ENCODE measurements at places on chromosomes 2 and 18.

DNA sequence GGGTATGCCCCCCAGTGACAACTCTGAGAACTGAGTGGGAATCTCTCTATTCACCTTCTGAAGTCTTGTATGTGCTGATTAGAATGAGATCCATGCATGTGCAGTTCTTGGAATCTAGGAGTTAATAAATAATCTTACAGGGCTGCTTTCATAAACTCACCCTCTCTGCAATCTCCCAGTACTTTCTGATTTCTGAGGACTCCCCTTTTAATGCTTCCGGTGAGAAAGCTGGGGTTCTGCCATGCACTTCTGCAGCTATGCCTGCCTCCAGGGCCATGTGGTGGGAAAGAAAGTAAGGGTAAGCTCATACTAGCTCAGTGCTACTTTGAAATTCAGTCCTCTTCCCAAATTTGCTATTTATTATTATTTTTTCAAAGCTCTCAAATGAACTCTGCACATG is 432.9 kb downstream of the MTX2 start:
- peak; percentile 24 for DNase-seq

DNA sequence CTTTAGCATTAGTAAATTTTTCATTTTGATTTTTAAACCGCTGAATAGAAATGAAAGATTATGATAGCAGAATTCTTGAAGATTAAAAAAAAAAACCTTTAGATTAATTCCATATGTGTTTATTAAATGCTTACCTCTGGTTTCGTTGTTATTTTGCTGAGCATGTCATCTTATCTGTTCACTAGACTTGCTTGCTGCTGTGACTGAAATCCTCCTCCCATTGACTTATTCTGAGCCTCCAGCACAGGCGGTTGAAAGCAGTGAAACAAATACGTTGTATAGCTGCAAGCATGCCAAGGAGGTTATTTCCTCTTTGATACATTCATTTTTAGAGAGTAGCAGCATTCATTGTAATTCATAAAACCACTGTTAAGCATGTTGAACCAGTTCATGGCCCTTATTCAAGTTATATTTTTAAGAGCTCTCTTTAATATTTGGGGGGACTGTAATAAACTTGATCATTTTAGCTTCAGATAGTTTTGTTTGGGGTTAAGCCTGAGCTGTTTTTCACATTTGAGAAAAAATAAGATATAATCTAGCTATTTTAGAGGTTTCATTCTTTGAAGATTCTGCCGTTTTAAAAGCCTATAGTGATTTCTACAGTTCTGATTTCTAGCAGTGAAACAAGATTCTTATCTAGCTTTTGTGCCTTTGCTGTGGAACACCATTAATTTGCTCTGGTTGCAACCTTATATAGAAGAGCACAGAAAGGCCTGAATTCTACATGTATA is at the start of gene HTR2B:
TSS of gene HTR2B (minus strand) at position 205 of the 731 bp plus-strand sequence. CDS start 1,278 bp downstream, outside the sequence.
- no peak for DNase-seq

GRCh38 chr18:46622999-46623398 is 34.0 kb downstream of the LOXHD1 start:
- DNase-seq: no peak

- DNase-seq: no peak
Observed at GRCh38 chr18:23596183-23596582, 9.9 kb upstream of the NPC1 start.

GRCh38 chr18:46152808-46153617 is 48.8 kb downstream of the HAUS1 start:
- no peak for DNase-seq

DNA sequence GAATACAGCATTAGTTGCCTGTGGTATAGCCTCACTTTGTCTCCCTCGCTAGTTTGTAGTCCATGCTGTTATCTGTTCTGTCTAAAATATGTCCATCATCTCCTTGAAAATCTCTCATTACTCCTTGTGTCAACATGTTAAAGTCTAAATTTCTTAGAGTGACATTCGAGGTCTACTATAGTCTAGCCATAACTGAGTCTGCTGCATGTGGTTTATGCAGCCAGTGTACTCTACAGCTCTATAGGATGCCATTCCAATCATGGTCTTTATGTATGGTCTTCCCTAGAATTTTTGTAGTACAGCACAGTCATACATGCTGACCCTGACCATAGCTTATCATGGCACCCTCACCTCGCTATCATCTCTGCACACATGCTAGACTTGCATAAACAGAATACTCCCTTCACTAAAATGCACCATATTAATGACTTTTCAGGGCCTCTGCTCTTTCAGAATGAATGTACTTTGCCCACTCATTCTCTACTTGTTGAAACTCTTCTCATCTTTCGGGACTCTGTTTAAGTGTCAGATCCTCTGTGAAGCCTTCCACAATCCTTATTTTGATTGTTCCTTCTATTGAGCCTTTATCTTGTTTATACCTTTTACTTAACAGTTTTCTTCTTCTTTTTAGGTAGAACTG is 12.8 kb downstream of the TANK start:
- DNase-seq: no peak

DNA sequence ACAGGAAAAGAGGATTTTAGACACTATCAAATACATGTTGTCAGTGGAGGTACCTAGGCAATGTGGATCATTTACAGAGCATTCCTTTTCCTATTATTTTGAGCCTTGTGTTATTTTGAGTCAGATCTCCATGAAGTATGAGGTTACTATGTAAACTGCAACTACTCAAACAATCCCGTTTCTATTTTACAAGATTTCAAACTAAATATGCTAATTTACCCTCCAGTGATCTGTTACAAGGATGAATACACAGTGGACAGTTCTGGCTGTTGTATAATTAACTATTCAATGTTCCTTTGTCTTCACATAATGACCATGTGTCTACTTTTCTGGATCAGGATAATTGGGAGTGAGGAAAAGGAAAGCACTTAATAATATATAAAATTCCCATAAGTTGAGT is 4.6 kb downstream of the HOXD1 start:
- DNase-seq: no peak

GRCh38 chr18:25126751-25127150 is 225.2 kb downstream of the ZNF521 start:
- DNase-seq: no peak

All from small intestine (tissue), 16 donors.